ENCODE measurements at places on chromosomes 3 and 15. TPM values are rescaled to one million over a fixed set of nuclear protein-coding genes. Genes with fewer than 3 reads are reported as not detected.

The ACTRT3 gene
- 4.5 TPM for total RNA-seq

The DCP1A gene
- total RNA-seq: 14.3 TPM

The CLASP2 gene
- 13.5 TPM for total RNA-seq

The DHX30 gene
- 45.6 TPM for total RNA-seq

The GTF2E1 gene
- 10.1 TPM for total RNA-seq

The CPNE9 gene
- not detected for total RNA-seq

The ECT2 gene
- total RNA-seq: 7.2 TPM

The MRPS11 gene
- 29.4 TPM for total RNA-seq

The MESP1 gene
- total RNA-seq: 1.2 TPM

The ASB14 gene
- total RNA-seq: not detected

The CNTN4 gene
- not detected for total RNA-seq

The SLC4A7 gene
- 38.5 TPM for total RNA-seq

The PLA2G4E gene
- total RNA-seq: not detected

The ARGFX gene
- not detected for total RNA-seq

The PTPRG gene
- 98.6 TPM for total RNA-seq

The CSTA gene
- 2.5 TPM for total RNA-seq

The HYAL1 gene
- total RNA-seq: 2.7 TPM

The ROBO1 gene
- 42.6 TPM for total RNA-seq

The PLSCR2 gene
- not detected for total RNA-seq

The INSYN1 gene
- total RNA-seq: 5.6 TPM

The ADCY5 gene
- total RNA-seq: 1.2 TPM

The RETNLB gene
- not detected for total RNA-seq

The MINAR1 gene
- 1.00 TPM for total RNA-seq

The ERICH6 gene
- not detected for total RNA-seq

The FAM3D gene
- total RNA-seq: not detected

The MYRIP gene
- 0.34 TPM for total RNA-seq

The CCR4 gene
- total RNA-seq: not detected

The SAMMSON gene
- total RNA-seq: not detected

The SQOR gene
- 21.8 TPM for total RNA-seq

The AADAC gene
- 9.0 TPM for total RNA-seq

The KPNA4 gene
- total RNA-seq: 16.2 TPM

The FNDC3B gene
- total RNA-seq: 108 TPM

The SPINK8 gene
- total RNA-seq: not detected

The FAM107A gene
- total RNA-seq: 1.2 TPM

The HIGD2B gene
- not detected for total RNA-seq

The SAXO2 gene
- 0.06 TPM for total RNA-seq

The PPP1R14D gene
- total RNA-seq: not detected

The LRRC34 gene
- total RNA-seq: 4.6 TPM

The TMA7 gene
- total RNA-seq: 375 TPM

The VGLL3 gene
- total RNA-seq: 41.7 TPM

The OSTN gene
- total RNA-seq: not detected

The EPHA3 gene
- total RNA-seq: 9.4 TPM

The ACVR2B gene
- 1.7 TPM for total RNA-seq

The XCR1 gene
- total RNA-seq: not detected

The SCN11A gene
- total RNA-seq: 0.15 TPM

The BCHE gene
- 1.9 TPM for total RNA-seq

The GOLGA8T gene
- not detected for total RNA-seq

The ST3GAL6 gene
- total RNA-seq: 12.0 TPM

The MYL3 gene
- total RNA-seq: 1.7 TPM

The LRRN1 gene
- total RNA-seq: not detected

The CHRM5 gene
- 0.06 TPM for total RNA-seq

The RASL12 gene
- 6.7 TPM for total RNA-seq

The PODXL2 gene
- total RNA-seq: 3.6 TPM

The CA12 gene
- total RNA-seq: 107 TPM

The FSIP1 gene
- 0.25 TPM for total RNA-seq

The BNC1 gene
- 0.68 TPM for total RNA-seq

The SOX14 gene
- not detected for total RNA-seq

The PP2D1 gene
- not detected for total RNA-seq

All from cardiac ventricle fibroblast (primary cell).